ENCODE measurements at places on chromosomes 3 and 15. TPM values are rescaled to one million over a fixed set of nuclear protein-coding genes. Genes with fewer than 3 reads are reported as not detected.

GRCh38 chr3:185655426-185656320 is 69.6 kb downstream of the SENP2 start:
- no peak for DNase-seq

GRCh38 chr3:46672349-46672695 is 21.2 kb downstream of the ALS2CL start:
- DNase-seq = no peak

DNA sequence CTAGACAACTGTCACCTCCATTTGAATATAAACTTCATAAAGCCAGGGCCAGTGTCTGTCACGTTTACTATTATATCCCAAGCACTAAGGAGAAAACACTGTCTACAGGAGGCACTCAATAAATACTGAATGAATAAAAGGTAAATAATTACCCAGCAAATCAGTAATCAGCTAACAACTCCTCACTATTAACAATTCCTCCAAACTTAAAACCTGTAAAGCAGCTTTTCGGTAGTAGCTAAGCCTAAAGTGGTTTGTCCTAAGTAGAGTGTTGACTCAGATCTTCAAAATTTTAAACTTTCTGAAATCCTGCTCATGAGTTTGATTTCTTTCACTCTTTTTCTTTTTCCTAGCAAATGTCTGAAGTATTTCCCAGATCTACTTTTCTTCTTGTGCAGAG is 39.9 kb downstream of the C3orf80 start:
- DNase-seq = no peak

DNA sequence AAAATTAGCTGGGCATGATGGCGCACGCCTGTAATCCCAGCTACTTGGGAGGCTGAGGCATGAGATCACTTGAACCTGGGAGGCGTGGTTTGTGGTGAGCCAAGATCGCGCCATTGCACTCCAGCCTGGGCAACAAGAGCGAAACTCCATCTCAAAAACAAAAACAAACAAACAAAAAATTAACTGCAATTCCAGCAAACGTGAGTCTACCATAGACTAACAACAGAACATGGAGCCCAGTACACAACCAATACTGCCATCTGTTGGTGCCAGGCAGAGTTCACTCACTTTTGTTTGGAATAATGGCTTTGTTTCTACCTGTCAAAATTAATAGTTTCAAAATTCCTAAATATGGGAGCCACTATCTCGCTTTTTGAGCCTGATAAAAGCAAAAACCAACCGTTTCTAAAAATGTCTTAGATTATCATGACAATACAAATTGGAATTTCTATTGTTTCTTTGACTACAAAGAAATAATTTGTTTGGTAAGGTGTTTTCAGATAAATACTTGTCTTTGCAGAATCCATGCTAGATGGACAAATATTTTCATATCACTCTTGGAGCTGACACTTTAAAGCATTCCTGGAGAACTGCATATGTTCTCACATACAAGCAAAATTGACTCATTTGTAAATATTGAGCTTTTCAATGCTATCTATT is 45.0 kb downstream of the GPR176 start:
- no peak for DNase-seq

Gene KLHL40
- total RNA-seq = not detected

Gene SLC51A
- total RNA-seq = not detected

Gene SPATA12
- total RNA-seq = 1.9 TPM
